Activated CD4-positive, alpha-beta T cell treated with anti-CD3 and anti-CD28 coated beads, Interleukin-2, amount 10 ng/mL, durations not matched to agents 24 days and 14 days (primary cell): ENCODE measurements at places on chromosomes 4 and X. TPM values are rescaled to one million over a fixed set of nuclear protein-coding genes. Genes with fewer than 3 reads are reported as not detected.

DNA sequence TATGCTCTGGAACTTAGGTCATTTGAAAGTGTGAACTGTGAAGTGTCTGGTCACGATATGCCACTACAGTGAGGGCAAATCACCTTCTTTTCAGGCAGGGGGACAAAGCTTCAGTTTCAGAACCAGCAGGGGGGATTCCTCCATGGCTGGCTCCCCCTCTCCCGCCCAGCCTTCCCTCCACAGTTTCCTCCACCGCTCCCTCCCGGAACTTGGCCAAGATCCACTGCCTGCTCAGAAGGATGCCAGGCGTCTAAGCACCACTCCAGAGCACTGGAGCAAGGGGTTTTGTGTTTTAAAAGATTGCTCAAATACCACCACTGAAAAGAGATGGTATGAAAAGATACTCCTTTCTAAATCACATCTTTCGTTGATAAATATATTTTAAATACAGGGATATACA is 126.9 kb downstream of the ELOVL6 start:
- no peak for DNase-seq

GRCh38 chrX:47166126-47166525 is 21.1 kb downstream of the RBM10 start:
- no peak for DNase-seq

Gene C1GALT1C1
- total RNA-seq, result 21.1 and 21.7 TPM in 2 replicates

- DNase-seq, result no peak
These were observed 10.4 kb upstream of the CLCN4 start for GRCh38 chrX:10146346-10146745.

DNA sequence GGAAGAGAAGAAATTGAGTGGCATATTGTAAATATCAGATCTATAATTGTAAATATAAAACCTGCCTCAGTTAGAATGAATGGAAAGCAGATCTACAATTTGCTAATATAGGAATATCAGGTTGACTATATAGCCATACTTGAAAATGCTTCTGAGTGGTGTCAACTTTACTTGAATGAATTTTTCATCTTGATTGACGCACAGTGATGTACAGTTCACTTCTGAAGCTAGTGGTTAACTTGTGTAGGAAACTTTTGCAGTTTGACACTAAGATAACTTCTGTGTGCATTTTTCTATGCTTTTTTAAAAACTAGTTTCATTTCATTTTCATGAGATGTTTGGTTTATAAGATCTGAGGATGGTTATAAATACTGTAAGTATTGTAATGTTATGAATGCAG is 132.6 kb downstream of the TET2 start:
- no peak for DNase-seq

Gene HHIP
- not detected in 2 replicates for total RNA-seq

- no peak for DNase-seq
These were observed 171.7 kb downstream of the EPHA5 start for GRCh38 chr4:65498606-65499005.

Gene TMEM150C
- total RNA-seq, result not detected in 2 replicates

Gene CACNA1F
- total RNA-seq, result 0.07 and 0.14 TPM in 2 replicates

- DNase-seq, result no peak
These were observed 28.8 kb downstream of the FGF2 start for GRCh38 chr4:122855353-122855890.

- peak; percentile 91 for DNase-seq
These were observed 65.0 kb downstream of the COQ2 start for GRCh38 chr4:83219344-83220331.

DNA sequence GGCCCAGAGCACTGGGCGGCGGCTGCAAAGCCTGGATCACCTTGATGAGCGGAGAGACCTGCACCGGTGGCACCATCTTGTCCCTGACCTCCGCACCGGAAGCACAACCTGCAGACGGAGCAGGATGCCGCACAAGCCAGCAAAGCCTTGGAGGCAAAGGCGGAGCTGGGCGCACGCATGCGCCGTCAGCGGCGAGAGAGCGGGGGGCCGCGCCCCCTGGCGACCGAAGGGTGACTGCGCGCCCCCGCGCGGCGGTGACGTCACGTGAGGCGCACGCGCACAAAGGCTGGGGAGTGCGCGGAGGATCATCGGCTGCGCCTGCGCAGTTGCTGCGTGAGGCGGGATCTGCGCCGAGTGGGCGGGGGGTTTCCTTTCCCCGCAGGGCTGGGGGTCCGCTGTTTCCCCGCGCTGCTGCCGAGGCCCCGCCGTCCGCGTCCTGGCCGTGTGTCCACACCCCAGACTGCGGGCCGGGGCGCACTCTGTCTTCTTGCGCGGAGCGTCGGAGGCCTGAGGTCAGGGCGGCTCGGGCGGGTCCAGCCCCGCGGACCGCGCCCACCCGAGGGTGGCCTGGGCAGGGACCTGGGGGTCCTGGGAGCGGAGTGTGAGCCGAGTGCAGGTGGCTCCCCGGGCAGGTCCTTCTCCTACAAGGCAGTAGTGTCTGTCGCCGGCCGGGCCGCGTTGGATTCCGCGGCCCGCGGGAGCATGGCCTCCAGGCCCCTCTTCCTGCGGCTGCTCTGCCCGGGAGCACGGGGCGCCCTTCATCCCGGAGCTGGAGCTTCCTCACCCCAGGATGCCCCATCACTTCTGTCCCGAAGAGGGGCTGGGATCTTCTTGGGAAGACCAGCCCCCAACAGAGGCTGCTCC is at the start of the genes ATP5ME and MYL5:
Gene ATP5ME, minus strand, starts transcription at position 105 of the 864 bp plus-strand sequence. Its CDS starts 29 bp downstream, at position 76.
Gene MYL5, plus strand, starts transcription at position 371 of the 864 bp plus-strand sequence. CDS start 3,485 bp downstream, outside the sequence.
- DNase-seq, result peak; percentile 99

DNA sequence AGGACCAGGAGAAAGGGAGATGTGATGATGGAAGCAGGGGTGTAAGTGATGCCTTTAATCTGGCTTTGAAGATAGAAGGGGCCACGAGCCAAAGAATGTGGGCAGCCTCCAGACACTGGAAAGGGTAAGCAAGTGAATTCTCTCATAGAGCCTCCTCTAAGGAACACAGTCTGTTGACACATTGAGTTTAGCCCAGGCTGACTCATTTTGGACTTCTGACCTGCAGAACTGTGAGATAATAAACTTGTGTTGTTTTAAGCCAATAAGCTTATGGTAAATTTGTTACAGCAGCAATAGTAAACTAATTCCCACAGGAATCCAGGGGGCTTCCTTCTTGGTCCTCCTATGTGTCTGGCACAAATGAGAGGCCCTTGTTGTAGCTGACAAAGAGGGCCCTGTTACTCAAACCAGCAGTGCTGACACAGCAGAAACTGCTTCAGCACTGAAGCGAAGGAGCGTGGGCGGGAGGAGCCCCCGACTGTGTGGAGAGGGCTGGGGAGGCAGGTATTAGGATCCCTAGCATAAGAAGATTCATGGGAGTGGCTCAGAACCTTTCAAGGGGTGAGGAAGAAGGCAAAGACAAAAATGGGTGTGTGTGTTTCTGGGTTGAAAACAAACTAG is 268.7 kb downstream of the NR3C2 start:
- DNase-seq, result no peak

DNA sequence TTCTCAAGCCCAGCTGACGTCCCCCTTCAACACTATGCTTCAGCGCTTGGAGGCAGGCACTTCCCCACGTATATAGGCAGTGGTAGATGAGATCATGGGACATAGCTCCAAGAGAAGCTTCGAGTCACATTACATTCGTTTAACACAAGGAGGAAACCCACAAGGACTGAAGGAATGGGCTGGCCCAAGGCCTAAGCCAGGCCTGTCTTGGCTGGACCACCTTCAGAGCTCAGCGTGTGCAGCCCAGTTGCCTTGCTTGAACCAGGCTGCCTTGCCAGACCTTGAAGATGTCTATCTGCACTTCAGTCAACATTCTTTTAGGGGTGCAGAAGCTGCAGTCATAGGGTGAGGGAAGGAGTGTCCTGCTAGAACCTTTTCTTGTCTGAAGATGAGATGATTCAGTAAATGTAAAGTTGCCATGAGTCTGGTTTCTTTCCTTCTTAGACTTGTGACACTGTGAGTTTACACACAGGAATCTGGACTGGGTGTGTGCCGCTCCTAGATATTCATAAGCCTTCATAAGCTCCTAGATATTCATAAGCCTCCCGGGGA is 144.1 kb upstream of the RBPJ start:
- DNase-seq, result no peak

DNA sequence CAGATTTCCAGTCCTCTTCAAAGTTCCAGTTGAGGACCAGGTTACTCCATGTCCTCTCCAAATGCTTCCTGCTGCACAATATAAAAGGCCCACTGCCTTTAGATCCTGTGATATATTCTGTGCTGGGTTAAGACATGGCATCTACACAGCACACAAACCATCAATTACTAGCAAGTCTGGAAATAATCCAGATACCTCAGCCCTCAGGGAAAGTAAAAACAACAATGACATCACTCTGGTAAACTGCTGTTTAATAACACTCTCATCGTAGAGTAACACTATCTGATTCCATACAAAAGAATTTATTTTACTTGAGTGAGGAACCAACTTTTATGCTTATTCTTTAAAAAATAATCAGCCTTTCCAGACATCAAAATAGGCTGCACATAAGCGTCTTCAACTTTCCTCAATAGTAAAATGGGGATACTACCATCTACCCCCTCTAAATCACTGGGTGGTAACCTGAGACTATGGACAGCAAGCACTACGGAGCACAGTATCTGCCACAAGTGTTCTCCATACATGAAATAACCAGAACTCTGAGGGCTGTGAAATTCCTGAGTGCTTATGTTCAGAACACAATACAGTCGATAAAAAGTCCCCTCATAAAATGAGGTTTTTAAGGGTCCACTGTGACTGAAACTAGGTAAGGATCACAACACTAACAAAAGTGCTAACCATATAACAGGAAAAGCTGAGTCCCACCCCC is 53.4 kb downstream of the ABCG2 start:
- DNase-seq, result no peak

Gene TBC1D8B
- 0.19 and 0.35 TPM in 2 replicates for total RNA-seq

- DNase-seq, result peak; percentile 79
These were observed 1.2 kb upstream of the NEUROG2 start for GRCh38 chr4:112517067-112517634.

Gene GPRIN3
- total RNA-seq, result 26.2 and 26.8 TPM in 2 replicates

- DNase-seq, result no peak
These were observed 268.7 kb downstream of the MAPK10 start for GRCh38 chr4:86091201-86091600.

Gene NALF2
- total RNA-seq, result 0.51 and 0.88 TPM in 2 replicates

Gene NKX6-1
- not detected in 2 replicates for total RNA-seq

GRCh38 chrX:45900766-45901615 is 644.2 kb downstream of the ZNF674 start:
- no peak for DNase-seq

DNA sequence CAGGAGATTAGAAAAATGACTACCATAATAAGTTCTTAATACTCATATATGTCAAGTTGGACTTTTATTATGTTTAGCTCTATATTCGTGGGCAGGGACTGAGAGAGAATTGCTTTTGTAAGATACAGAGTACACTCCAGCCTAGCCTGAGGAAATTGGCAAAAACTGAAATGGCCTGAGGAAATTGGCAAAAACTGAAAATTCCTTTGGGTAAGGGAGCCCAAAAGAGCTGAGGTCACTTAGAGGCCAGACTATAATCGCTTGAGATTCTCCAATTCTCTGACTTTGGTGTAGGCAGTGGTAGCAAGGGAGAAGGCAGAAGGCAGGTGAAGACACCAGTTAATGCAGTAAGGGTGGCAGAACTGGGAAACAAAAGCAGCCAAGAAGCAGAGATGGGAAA is 124.5 kb upstream of the HCCS start:
- DNase-seq, result no peak

DNA sequence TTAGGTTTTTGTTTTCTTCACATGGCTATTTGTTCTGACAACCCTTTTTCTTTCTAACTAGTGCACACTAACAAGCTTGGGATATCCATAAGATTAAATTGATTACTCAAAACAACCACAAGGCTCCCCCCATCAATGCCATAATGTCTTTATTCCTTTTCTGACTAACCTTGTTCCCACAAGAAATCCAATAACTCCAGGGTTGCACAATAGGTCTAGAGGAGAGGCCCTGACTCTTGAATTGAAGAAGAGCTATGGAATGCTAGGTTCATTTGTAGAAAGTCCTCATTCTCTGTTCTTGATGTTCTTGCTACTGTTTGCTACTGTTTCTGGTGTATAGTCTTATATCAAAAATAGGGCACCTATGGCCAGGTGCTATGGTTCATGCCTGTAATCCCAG is 71.0 kb downstream of the PRRG1 start:
- no peak for DNase-seq

Gene ENAM
- total RNA-seq, result not detected in 2 replicates

Gene BGN
- total RNA-seq, result not detected in 2 replicates

DNA sequence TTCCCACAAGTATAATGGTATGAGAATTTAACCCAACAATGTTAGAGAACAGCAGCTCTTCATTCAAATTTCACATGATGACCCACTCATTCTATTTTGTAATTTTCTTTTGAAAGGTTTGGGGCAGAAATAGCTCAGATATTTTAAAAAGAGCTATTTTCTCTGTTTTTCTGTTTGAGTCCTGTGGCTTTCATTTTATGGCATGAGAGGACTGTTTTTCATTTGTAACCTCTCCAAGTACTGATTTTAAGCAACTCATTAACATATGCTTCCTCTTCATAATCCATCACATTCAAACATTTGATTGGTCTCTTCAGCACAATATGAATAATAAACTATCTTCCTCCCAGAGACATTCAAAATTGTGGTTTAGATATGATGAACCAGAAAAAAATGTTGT is 129.0 kb upstream of the TEX13A start:
- DNase-seq, result no peak

DNA sequence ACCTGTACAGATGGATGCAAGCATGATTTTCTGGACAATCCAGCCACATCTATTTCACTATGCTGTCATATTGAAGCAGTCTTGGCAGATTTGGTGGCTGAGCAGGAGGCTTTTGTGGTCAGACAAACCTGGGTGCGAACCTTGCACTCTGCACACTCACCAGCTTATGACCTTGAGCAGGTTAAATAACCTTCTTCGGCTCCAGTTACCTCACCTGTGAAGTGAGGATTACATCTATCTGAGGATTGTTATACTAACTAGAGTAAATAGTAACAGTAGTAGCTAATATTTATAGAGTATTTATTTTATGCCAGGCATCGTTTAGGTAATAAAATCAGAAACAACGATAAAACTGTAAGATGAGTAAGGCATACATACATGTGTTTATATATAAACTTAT is 150.0 kb downstream of the PPP3CA start:
- DNase-seq, result no peak

- DNase-seq, result no peak
These were observed 595.9 kb downstream of the CENPC start for GRCh38 chr4:66949419-66949818.

GRCh38 chrX:103120748-103121147 is 27.8 kb upstream of the NXF3 start:
- no peak for DNase-seq

DNA sequence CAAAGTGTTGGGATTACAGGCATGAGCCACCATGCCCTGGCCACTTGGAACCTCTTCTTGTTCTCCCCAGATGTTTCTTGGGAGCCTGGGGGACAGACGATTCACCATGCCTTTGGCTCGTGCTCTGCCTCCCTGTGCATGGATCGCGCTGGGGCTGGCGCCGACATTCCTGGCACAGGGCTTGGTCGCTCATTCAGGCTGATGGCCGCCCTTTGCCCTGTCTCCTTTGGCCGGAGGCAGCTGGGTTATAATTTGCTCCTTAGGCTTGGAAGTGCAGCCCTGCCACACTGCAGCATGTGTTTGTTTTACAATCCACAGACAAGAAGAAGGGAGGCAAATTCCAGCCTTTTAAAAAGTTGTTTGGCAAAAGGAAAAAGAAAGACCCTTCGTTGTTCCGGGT is 115.3 kb downstream of the AASDH start:
- no peak for DNase-seq
